ENCODE measurements at places on chromosomes 7 and 10.

GRCh38 chr7:35734001-35734483 lies 39.1 kb upstream of the HERPUD2 start:
- DNase-seq = no peak

- no peak for DNase-seq
Measured at GRCh38 chr10:116286626-116287200, 13.7 kb upstream of the GFRA1 start.

GRCh38 chr10:74377476-74377875 lies 226.5 kb downstream of the ADK start:
- DNase-seq = no peak

DNA sequence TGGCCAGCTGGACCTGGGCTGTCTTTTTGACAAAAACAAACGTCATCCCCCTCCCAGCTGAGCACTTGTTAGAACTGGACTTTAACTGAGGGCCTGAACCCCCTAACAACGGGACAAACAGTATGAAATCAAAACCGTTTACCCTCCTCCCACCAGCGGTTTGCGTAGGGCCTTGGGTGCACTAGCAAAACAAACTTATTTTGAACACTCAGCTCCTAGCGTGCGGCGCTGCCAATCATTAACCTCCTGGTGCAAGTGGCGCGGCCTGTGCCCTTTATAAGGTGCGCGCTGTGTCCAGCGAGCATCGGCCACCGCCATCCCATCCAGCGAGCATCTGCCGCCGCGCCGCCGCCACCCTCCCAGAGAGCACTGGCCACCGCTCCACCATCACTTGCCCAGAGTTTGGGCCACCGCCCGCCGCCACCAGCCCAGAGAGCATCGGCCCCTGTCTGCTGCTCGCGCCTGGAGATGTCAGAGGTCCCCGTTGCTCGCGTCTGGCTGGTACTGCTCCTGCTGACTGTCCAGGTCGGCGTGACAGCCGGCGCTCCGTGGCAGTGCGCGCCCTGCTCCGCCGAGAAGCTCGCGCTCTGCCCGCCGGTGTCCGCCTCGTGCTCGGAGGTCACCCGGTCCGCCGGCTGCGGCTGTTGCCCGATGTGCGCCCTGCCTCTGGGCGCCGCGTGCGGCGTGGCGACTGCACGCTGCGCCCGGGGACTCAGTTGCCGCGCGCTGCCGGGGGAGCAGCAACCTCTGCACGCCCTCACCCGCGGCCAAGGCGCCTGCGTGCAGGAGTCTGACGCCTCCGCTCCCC lies at the start of gene IGFBP1:
TSS of gene IGFBP1 (plus strand) at position 304 of the 808 bp plus-strand sequence. CDS start at position 469, 165 bp downstream.
- no peak for DNase-seq

DNA sequence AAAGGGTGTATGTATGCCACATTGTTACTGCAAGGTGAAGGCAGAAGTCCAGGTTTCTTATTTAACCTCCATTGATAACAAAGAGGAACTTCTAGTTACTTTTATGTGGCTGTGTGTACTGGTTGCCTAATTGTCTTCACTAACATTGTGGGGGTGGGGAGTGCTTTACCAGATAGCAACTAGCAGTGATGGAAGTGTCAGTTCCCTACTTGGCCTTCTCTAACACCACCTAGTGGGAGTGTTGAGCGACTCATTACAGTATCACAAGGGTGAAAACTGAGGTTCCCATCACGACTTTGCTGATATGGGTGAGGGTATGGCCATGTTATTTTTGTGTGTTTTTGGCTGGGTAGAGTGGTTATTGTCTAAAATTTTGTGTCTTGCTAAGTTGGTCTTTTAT lies 274.4 kb downstream of the THSD7A start:
- DNase-seq = no peak

- DNase-seq = no peak
Measured at GRCh38 chr7:131409129-131409766, 81.6 kb downstream of the MKLN1 start.

GRCh38 chr7:80942261-80943041 lies 23.6 kb upstream of the SEMA3C start:
- no peak for DNase-seq

- DNase-seq = no peak
Measured at GRCh38 chr10:115539142-115539762, 446.1 kb downstream of the ATRNL1 start.

DNA sequence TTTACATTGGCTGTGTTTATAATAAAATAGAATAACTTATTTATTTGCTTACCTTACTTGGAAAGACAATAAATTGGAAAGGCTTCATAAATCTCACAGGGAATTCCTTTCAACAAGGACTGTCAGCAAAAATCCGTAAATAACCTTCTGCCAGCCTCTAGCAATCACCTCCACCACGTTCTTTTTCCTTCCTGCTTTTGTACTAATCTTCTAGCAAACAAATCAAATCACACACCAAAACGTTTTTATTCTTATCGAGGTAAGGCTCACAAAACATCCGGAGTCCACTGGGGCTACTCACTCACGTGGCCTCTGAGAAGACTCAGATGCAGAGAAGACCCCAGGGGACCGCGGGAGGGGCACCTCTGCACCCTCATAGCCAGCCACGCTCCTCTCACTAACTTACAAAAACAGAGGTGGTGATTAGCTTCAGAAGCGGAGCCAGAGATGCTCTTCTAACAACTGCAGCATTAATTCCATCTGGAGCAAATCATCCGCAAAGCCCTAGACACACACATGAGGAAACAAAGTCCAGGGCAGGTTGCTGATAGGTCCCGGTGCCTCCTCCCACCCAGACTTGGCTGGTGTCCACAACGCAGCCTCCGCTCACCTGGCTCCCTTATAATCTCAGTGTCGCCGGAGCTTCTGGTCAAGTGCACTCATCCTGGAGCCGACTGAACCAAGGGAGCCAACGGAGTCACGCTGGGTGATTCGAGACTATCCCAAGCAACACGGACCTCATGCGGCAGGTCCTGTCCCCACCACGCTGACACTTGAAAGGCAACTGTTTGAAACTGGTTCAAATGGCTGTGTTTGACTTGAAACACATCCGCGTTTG lies 22.5 kb downstream of the CTBP2 start:
- DNase-seq = no peak

- DNase-seq = no peak
Measured at GRCh38 chr10:103545366-103545765, 51.9 kb downstream of the NEURL1 start.

- DNase-seq = no peak
Measured at GRCh38 chr10:132724446-132724845, 61.5 kb downstream of the NKX6-2 start.

DNA sequence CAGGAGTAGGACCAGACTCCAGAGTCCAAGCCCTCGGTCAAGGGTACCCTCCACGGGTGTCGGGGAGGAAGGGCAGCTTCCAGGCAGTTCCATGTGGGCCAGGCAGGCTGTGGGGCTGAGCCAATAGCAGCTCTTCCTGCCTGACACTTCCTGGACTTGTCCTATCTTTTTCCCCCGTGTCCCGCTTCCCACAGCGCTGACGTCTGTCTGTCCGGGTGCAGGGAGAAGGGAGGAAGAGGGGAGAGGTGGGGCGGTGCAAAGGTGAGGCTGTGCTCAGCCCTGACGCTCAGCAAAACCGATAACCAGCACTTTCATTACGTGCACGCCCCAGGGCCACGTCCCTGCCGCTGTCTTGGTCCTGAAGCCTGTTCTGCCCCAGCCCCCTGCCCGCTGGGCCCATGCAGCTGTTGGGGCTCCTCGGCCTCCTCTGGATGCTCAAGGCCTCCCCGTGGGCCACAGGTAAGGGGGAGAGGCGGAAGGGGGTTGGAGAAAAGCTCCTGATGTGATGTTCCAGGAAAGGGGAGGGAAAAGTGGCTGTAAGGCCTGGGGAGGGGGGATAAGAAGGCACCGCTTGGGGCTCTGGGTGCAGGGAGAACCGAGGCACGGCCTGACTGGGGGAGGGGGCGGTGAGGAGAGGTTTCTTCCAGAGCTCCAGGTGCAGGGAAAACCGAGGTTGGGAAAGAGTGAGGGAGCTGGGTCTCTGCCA lies at the start of gene MUC3A:
TSS of gene MUC3A (plus strand) at position 308 of the 706 bp plus-strand sequence. CDS start at position 399, 91 bp downstream.
- DNase-seq = no peak

GRCh38 chr7:128886391-128887168 lies 23.9 kb downstream of the ATP6V1F start:
- DNase-seq = no peak

- no peak for DNase-seq
Measured at GRCh38 chr7:78260826-78261225, 462.3 kb downstream of the PHTF2 start.

DNA sequence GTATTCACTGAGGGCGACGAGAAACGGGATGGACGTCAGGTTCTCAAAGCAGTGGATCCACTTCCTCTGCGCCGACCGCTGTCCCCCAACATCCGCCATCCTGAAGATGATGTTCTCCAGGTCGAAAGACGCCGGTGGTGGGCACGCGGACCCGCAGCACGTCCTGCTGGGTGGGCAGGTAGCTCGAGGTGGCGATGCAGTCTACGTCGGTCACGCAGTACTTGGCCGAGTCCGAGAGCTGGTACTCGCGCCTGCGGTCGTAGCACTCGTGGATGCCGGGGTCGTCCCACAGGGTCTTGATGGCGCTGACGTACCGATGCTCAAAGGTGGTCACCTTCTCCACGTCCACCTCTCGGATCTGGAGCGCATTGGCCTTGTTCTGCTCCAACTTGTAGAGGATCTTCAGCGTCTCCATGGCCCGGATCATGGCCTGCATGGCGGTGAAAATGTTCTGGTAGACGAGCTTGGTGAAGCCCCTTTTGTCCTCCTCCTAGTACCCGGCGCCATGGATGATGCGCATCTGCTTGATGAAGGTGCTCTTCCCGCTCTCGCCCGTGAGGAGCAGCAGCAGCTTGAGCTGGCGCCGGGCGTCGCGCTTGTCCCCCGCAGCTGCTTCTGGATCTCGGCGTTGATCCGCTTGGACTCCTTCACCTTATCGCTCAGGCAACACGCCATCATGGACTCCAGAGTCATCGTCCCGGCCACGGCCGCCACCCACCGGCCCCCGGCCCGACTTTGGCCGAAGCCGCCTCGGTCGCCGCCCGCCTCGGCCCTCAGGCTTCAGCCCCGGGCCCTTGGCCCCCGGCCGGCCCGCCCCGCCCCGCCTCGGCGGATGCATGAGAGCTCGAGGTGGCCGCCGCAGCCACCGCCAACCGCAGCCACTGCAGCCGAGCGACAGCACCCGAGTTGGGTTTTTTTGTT lies 122.9 kb upstream of the KCTD7 start:
- DNase-seq = no peak

- no peak for DNase-seq
Measured at GRCh38 chr10:88687853-88688467, 18.1 kb upstream of the LIPK start.

DNA sequence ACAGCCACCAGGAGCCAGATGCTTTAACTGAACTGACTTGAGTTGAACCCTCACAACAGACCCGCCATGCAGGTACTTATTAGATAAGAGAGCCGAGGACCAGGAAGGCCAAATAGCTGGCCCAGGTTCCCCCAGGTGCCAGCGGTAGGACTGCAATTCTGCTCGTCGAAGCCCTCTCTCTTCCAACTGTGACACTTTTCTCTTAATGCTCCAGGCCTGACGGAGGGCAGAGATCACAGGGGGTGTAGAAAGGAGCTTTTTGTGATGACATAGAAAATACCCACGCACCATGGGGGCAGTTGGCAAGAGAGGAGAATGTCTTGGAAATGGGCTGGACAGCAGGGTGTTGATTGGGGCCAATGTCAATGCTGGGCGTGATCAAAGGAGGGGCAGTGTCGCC lies 208.5 kb downstream of the PLXNA4 start:
- no peak for DNase-seq

GRCh38 chr7:105044449-105045070 lies 30.6 kb downstream of the KMT2E start:
- no peak for DNase-seq

DNA sequence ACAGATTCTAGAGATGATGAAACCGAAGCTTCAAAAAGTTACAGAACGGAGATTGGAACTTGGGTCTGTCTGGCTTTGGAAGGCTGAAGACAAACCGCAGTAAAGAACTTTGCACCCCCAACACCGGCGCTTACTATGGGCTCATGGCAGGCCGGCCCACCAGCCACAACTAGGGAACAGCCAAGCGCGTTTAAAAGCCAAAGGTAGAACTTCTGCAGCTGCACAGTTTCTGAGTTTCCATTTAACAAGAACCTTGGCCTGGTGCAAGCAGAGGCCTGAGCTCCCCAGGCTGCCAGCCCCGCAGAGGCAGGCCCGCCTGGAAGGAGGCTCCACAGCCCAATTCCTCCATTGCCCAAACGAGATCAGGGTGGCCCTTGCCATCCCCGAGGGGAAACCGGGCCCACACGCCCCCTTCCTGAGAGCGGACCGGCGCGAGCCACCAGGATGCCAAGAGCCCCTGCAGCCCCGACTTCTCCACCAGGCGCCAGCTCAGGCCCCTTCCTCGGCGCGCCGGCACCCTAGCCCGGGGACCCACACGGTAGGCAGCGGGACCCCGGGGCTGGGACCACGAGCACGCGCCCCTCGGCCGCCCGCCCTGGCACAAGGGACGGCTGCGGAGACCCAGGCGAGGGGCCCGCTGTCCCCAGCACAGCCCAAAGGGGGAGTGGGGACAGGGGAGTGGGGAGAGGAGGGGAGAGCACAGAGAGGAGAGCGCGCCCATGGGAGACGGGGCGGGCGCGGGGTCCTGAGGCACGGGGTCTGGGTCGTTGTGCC lies 566 bp downstream of the MAD1L1 start:
- no peak for DNase-seq

- DNase-seq = no peak
Measured at GRCh38 chr10:11331046-11331577, 280.3 kb downstream of the USP6NL start.

DNA sequence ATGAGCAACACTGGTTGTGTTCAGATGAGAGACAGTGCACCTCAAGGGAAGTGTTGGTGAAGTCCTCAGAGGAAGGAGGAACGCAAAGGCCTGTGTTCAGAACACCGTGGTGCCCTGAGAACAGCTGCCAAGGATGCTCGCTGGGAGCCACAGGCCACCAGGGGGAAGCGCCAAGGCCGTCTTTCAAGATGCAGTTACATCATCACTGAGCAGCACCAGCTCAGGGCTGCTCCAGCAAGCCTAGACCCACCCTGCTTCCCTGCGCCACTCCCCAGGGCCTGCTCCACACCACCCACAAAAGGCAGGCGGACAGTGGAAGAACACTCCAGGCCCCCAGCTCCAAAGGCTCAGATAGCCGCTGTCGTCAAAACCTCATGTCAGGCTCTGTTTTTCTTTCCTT lies 378.8 kb downstream of the DPP6 start:
- DNase-seq = no peak

DNA sequence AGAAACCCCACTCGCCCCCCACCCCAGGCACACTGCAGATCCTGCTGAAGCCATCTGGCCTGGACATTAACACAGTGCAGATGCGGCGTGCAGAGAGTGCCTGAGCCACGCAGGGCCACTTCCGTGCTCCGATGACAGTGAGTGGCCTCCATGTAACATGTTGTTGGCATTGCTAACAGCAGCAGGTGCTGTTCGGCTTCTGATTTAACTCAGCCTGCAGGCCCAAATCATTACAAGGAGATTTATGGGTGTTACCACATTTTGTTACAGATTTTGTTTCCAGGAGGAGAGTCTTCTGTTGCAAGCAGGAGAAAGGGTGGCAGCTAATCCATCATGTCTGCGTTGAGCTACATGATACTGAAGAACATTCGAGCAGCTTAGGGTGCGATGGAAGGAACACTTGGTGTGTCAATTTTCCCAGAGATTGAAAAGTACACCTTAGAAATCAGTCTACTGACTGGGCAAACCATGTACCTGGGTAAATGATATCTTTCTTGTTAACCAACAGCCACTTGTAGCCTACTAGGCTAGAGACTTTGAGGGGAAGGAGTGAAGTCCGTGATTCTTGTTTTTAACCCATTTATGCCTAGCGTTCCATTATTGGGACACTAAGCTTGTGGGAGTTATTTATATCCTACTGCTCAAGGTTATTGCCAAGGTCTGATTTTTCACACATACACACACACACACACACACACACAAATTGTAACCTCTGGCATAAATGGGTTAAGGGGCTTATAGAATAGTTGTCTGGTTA lies 90.0 kb downstream of the JCAD start:
- DNase-seq = no peak

Data from stimulated activated CD8-positive, alpha-beta memory T cell treated with anti-CD3 and anti-CD28 coated beads, Interleukin-15, amount 100 ng/mL, for 4 hours (primary cell).